ENCODE measurements at places on chromosomes 5 and 9.

DNA sequence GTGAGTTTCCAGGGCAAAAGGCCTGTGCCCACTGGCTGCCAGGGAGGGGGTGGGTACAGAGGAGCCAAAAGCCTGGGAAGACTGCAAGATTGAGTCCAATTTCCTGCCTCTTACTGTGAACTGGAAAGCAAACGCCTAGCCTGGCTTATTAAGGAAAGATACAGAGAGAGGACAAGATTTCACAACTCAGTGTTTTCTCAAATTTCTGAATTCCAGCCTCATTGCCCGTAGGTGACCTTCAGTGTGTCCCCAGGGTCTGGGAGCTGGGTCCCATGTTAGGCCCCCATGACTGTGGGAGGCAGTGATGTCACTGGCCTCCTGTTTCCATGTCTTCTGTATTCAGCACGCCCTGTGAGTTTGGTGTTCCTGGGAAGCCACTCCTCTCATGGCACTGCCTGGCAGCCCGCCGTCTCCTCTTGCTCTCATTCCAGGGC lies 60.6 kb upstream of the PTPN3 start:
- no peak for DNase-seq

- no peak for DNase-seq
Observed at GRCh38 chr5:148858547-148858946, 32.1 kb downstream of the ADRB2 start.

DNA sequence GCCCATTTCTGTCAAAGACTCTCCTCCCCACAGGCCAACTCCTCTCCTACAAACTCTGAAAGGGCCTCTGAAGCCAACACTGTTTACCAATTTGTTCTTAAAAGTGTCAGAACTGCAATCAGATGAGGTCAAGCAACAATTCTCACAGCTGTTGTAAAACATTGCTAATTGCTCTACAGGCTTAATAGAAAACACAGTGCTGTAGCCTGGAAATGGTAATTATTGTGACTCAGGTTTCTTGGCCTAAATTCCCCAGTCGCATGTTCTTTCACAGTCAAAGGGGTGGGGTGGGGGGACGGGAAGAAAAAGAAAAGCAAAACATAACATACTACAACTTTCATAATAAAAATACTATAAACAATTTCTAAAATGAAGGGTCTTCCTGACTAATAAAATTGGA lies 343.2 kb downstream of the DMAC1 start:
- no peak for DNase-seq

DNA sequence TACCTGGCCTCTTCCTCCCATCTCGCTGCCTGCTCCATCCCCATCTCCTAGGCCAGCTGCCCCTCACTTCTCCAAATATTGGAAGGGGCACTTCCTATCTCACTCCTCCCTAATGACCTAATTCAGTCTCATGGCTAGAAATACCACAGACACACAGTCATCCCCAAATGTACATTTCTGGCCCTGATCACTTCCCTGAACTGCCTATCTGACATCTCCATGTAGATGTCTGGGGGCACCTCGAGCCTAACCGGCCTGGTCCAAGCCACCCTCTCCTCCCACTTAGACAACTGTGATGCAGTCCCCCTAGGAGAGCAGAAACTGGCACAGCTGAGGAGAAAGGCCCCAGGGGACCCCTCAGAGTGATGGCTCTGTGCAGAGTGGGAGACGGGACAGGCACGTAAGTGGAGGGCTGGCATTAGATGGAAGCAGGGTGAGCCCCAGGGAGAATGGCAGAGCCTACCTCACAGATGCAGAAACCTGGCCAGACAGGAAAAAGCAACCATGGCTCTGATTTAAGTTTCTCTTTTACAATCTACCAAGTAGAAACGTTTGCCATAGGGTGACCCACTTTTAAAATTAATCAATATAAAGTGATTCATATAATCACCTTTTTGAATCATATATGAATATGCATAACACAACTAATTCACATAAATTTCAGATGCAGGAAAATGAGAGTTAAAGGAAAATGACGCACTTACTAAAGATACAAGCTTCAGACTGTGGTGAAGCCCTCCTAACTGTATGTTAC lies 22.1 kb downstream of the CAMSAP1 start:
- DNase-seq: no peak

GRCh38 chr9:110758201-110758600 lies 89.6 kb downstream of the MUSK start:
- DNase-seq: no peak

- no peak for DNase-seq
Observed at GRCh38 chr5:75381456-75381855, 44.4 kb downstream of the HMGCR start.

- DNase-seq: no peak
Observed at GRCh38 chr9:83620841-83621636, 1.9 kb upstream of the IDNK start.

DNA sequence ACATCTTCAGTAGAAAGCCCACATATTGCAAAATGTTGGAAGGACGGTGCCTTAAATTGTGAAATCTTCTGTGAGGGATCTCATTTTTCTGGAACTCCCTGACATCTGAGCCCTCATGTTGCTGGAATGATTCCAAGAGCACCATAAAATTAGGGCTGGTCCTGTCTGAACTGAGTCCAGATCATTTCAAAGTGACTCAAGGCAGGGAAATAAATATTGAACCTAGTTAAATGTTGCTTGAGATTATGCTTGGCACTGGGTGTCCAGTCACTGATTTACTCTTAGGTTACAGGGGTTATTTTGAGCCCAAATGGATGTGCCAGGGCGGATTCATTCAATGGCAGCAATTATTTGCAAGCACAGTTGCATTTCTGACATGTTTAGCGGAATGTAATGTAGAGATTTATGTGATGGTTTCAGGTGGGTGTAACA lies 437.0 kb downstream of the PIK3R1 start:
- DNase-seq: no peak

DNA sequence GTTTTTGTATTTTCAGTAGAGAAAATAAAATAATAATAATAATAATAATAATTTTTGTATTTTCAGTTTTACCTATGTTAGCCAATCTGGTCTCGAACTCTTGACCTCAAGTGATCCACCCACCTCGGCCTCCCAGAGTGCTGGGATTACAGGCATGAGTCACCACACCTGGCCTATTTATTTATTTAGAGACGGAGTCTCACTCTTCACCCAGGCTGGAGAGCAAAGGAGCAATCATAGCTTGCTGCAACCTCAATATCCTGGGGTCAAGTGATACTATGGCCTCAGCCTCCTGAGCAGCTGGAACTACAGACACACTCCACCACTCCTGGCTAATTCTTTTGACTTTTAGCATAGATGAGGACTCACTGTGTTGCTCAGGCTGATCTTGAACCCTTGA lies 167.5 kb downstream of the TLE1 start:
- DNase-seq: no peak

DNA sequence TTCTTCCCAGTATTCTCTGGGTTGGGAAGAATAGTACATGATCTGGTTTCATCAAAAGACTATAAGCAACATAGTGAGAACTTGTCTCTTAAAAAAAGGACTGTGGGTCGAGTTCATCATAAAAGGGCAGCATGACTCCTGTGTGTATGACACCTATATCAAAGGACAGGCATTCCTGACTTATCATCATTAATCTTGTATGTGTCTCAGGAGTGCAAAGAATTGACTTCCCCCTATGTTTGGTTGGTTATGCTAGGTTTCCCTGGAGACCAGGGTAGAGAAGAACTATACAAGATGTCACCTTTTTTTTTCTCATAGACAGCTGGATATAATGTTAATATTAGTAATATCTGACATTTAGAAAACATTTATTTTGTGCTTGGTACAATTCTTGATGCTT lies 173.1 kb upstream of the ANKRD55 start:
- DNase-seq: no peak

GRCh38 chr5:139966856-139967255 lies 76.2 kb downstream of the NRG2 start:
- DNase-seq: no peak

GRCh38 chr5:100852988-100853449 lies 50.1 kb downstream of the ST8SIA4 start:
- no peak for DNase-seq

DNA sequence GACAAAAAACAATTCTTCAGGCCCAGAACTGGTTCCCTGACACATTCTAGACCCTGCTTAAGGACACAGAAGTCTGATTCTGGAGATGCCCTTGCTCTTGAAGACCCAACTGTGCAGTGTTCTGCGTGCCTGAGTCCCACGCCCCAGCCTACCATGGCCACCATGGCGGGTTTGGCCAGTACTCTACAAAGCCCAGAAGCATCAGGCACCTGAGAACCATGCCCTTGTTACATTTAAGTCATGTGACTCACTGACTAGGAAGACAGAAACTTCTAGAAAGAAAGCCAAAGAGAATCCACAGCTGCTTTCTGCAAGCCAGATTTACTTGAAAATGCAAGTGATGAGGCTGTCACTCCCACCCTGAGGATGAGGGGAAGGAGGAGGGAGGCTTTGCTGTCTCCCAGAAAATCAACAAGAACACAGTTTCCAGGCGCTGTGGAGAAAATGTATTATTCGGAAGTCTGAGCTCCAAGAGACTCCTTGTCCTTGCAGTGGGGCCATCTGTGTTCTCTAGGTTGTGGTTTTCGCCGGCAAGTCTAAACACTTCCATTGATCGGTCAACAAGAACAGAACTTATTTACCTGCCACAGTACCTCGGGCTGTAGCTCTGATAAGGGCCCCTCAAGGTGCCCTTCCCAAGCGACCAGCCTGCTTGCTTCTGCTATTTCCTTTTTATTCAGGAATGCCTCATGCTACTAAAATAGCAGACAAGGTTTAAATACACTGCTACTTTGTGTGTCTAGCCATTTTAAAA lies 81.3 kb upstream of the DMRT1 start:
- DNase-seq: no peak

- DNase-seq: no peak
Observed at GRCh38 chr5:16666883-16667398, 50.1 kb upstream of the RETREG1 start.

DNA sequence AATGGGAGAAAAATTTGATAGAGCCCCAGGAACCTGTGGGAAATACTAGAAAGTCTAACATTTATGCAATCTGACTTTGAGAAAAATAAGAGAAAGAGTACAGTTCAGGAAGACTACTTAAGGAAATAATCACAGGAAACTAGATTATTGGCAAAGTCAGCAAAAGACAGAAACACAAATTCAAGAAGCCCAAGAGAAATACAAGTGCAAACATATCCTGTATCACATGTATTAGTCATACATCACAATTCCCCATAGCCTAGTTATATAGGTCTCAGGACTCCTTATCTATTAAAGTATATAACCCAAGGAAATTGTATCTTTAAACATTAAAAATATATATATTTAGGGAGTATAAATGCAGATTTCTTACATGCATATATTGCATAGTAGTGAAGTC lies 100.8 kb downstream of the HOMER1 start:
- no peak for DNase-seq

- no peak for DNase-seq
Observed at GRCh38 chr9:117234103-117234502, 180.8 kb downstream of the ASTN2 start.

DNA sequence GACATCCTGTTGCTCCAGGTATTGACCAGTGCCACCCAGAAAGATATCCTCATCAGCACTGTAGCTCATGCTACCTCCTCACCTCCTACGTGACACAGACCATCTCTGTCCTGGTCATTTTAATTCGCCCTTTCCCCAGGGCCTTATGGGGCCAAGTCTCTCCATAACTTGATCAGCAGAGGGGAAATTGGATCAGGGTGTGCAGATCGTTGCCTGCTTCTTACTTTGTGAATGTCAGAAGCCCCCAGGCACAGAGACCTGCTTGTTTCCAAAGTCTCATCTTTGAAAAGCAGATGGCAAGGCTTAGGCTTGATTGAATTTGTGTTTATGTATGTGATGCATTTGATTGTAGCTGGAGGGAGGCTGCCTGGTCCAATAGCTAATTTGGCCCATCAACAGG lies 8.8 kb upstream of the DBH start:
- no peak for DNase-seq

- DNase-seq: no peak
Observed at GRCh38 chr9:17486396-17486795, 92.5 kb upstream of the SH3GL2 start.

GRCh38 chr9:77830618-77831285 lies 182.6 kb upstream of the GNA14 start:
- no peak for DNase-seq

- peak; percentile 51 for DNase-seq
Observed at GRCh38 chr5:59810041-59810440, 83.5 kb downstream of the PDE4D start.

All from stimulated activated CD4-positive, alpha-beta T cell treated with anti-CD3 and anti-CD28 coated beads, Interleukin-15, amount 100 ng/mL, for 48 hours (primary cell).